ENCODE measurements at places on chromosomes 11 and 22. TPM values are rescaled to one million over a fixed set of nuclear protein-coding genes. Genes with fewer than 3 reads are reported as not detected.

IL18 gene
- total RNA-seq: 40.0 TPM

PIWIL4 gene
- total RNA-seq: 1.00 TPM

OR51V1 gene
- total RNA-seq: not detected

CCDC116 gene
- 0.07 TPM for total RNA-seq

MOGAT2 gene
- total RNA-seq: not detected

All from nasal cavity respiratory epithelium epithelial cell of viscerocranial mucosa (primary cell).